H9 (cell line): ENCODE measurements at places on chromosomes 2 and 18.

DNA sequence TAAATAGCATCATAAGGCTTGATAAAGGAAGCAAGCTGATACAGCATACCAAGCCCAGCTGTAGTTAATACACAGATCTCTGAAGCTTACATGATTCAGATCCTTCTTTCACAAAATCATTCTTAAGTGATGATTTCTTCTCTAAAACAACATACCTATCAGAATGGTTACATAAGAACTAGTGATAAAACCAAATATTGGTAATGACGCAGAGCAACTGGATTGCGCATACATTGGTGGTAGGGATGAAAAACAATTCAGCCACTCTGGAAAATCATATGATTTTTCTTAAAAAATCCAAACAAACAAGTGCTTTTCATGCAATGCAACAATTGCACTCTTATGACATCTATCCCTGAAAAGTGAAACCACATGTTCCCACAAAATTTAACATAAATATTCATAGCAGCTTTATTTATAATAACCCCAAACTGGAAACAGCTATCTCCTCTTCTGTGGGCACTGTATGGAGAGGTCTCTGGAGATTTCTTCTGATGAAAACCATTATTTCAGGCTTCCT, 153.6 kb upstream of the DSEL start:
- no peaks in the 10 kb centered on the region for H3K36me3 ChIP-seq
- peaks cover 7% of the 10 kb centered on the region; the same call in 1 of the 2 replicates for H3K4me1 ChIP-seq
- no peak overlapping the region for H3K27ac ChIP-seq
- DNase-seq: no peak
- H3K27me3 ChIP-seq: no peaks in the 10 kb centered on the region
- no peak overlapping the region for H3K4me3 ChIP-seq

GRCh38 chr2:30752811-30753210, 54.4 kb downstream of the CAPN13 start:
- H3K27me3 ChIP-seq: no peaks in the 10 kb centered on the region
- H3K36me3 ChIP-seq: no peaks in the 10 kb centered on the region; the same call in 2 of the 3 replicates
- no peak for DNase-seq
- H3K4me1 ChIP-seq: no peaks in the 10 kb centered on the region

DNA sequence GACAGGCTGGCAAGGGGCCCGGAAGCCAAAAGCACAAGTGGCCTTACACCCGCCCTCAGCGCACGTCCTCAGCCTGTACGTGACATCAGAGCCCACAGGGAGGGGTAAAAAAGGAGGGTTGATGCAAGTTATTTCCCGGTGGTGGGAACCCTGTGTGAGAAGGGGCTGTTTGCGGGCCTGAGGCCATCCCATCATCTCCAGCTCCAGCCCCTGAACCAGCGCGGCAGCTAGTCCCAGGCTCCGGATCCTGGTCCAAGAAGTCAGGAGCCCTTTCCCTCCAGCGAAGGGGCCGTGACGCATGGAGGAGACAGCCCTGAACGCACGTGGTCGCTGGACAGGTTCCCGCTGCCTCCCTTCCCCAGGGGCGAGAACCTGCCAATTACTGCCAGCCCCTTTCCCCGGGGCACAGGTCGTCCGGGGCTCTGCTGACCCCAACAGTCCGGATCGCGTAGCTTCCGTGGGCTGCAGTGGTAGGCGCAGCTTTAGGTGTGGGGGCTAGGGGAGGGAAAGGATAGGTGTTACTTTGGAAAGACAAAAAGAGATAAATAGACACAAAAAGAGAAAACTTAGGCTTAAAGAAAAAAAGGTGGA, 1.3 kb upstream of the LRP2 start:
- H3K27me3 ChIP-seq: peaks cover 34% of the 10 kb centered on the region; the same call in 1 of the 2 replicates
- H3K4me1 ChIP-seq: no peaks in the 10 kb centered on the region
- H3K36me3 ChIP-seq: no peaks in the 10 kb centered on the region

DNA sequence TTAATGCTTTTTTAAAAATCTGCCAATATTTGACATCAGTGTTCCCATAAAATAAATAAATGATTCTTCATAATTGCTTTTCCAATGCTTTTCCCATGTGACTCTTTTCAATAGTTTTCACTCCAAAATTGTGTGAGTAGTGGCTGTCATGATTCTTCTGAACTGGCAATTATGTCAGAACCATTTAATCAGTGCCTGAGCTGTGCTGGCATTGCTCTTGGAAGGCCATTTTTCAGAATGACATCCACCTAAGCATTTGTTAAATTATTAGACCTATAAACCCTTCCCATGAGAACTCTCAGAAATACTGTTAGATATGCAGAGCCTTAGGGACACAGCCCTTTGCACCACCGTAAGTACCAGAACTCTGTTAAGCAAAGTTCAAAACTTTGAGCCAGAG, 334.9 kb upstream of the RAB12 start:
- H3K4me3 ChIP-seq: no peak overlapping the region
- no peaks in the 10 kb centered on the region for H3K36me3 ChIP-seq
- H3K27ac ChIP-seq: no peak overlapping the region
- no peaks in the 10 kb centered on the region for H3K4me1 ChIP-seq

DNA sequence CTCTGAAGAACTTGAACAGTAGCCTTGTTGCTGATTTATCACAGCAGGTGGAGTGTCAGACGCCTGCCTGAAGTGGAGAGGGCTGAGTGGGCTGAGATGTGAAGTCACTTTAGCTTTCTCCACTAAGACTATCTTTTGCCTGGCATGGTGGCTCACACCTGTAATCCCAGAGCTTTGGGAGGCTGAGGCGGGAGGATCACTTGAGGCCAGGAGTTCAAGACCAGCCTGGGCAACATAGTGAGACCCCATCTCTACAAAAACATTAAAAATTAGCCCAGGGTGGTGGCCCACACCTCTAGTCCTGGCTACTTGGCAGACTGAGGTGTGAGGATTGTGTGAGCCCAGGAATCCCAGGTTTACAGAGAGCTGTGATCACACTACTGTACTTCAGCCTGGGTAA, 60.6 kb upstream of the TTC39C start:
- no peak overlapping the region for H3K4me3 ChIP-seq
- no peak overlapping the region for H3K27ac ChIP-seq
- no peaks in the 10 kb centered on the region for H3K36me3 ChIP-seq
- no peak for DNase-seq

- H3K4me1 ChIP-seq: no peaks in the 10 kb centered on the region
- H3K27ac ChIP-seq: no peak overlapping the region
- H3K27me3 ChIP-seq: no peaks in the 10 kb centered on the region
- DNase-seq: no peak
- H3K36me3 ChIP-seq: no peaks in the 10 kb centered on the region
Measured at GRCh38 chr18:7872569-7872968, 305.5 kb downstream of the PTPRM start.

- peak; percentile 33 for DNase-seq
- no peaks in the 10 kb centered on the region for H3K27me3 ChIP-seq
- no peak overlapping the region for H3K27ac ChIP-seq
- no peaks in the 10 kb centered on the region for H3K36me3 ChIP-seq
Measured at GRCh38 chr18:70920840-70921374, 632.1 kb downstream of the SOCS6 start.

- H3K27me3 ChIP-seq: no peaks in the 10 kb centered on the region
- no peak overlapping the region for H3K27ac ChIP-seq
- peaks cover 2% of the 10 kb centered on the region; the same call in 1 of the 2 replicates for H3K4me1 ChIP-seq
- no peak for DNase-seq
Measured at GRCh38 chr18:31274931-31275330, 43.0 kb upstream of the DSG1 start.

DNA sequence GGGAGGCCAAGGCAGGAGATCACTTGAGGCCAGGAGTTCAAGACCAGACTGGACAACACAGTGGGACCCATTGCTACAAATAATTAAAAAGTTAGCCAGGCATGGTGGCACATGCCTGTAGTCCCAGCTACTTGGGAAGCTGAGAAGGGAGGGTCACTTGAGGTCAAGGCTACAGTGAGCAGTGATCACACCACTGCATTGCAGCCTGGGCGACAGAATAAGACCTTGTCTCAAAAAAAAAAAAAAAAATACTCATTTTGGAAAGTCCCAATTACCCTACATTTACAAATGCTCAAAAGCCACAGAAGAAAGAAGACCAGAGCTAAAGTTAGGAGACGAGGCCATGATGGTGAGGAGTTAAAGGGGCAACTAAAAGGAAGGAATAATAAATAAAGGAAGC, 61.9 kb downstream of the COLEC12 start:
- no peaks in the 10 kb centered on the region for H3K27me3 ChIP-seq
- DNase-seq: no peak
- H3K27ac ChIP-seq: no peak overlapping the region
- H3K36me3 ChIP-seq: no peaks in the 10 kb centered on the region
- no peak overlapping the region for H3K4me3 ChIP-seq

GRCh38 chr18:34650121-34650545, 60.0 kb upstream of the DTNA start:
- H3K4me3 ChIP-seq: no peak overlapping the region
- H3K27me3 ChIP-seq: no peaks in the 10 kb centered on the region
- peaks cover 8% of the 10 kb centered on the region; the same call in 1 of the 2 replicates for H3K4me1 ChIP-seq

- no peaks in the 10 kb centered on the region for H3K36me3 ChIP-seq
- no peaks in the 10 kb centered on the region for H3K4me1 ChIP-seq
- no peak overlapping the region for H3K4me3 ChIP-seq
Measured at GRCh38 chr2:30753630-30754029, 53.6 kb downstream of the CAPN13 start.

- H3K36me3 ChIP-seq: peaks cover 6% of the 10 kb centered on the region
- no peaks in the 10 kb centered on the region for H3K27me3 ChIP-seq
- H3K4me1 ChIP-seq: no peaks in the 10 kb centered on the region
- DNase-seq: no peak
- H3K4me3 ChIP-seq: no peak overlapping the region
Measured at GRCh38 chr2:19120941-19121750, 237.3 kb downstream of the OSR1 start.

DNA sequence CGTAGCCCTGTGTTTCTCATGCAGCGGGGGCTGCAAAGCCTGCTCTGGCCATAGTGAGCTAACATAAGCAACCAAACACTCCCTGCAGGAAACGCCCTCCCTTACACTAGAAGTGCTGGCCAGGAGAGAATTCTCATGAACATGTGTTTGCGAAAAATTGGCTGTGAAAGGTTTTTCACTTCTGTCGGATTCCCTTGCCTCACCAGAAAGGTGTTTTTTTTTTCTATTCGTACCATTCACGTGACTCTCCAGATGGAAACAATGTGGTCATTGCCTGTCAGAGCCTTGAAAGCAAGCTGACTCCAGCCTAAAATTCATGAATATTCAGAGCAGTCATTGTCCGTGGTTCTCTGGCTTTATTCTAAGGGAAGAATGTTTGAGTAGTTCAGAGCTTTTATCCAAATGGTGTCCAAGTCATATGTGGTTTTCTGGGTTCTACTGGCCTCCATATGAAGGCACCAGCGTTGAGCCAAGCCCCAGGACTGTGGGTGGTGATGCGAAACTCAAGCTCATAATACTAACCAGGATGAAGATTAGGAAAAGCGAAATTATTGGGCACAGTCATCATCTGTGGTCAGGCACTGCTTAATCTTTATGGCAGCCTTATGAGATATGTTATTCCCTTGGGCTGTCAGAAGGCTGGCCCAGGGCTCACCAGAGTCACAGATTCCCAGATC, 236.4 kb downstream of the ALPK2 start:
- H3K4me3 ChIP-seq: no peak overlapping the region
- DNase-seq: peak; percentile 22
- H3K36me3 ChIP-seq: peaks cover 70% of the 10 kb centered on the region
- no peak overlapping the region for H3K27ac ChIP-seq

GRCh38 chr2:127588241-127588640, 52.8 kb downstream of the MYO7B start:
- H3K4me3 ChIP-seq: no peak overlapping the region
- H3K27ac ChIP-seq: no peak overlapping the region
- H3K36me3 ChIP-seq: no peaks in the 10 kb centered on the region

DNA sequence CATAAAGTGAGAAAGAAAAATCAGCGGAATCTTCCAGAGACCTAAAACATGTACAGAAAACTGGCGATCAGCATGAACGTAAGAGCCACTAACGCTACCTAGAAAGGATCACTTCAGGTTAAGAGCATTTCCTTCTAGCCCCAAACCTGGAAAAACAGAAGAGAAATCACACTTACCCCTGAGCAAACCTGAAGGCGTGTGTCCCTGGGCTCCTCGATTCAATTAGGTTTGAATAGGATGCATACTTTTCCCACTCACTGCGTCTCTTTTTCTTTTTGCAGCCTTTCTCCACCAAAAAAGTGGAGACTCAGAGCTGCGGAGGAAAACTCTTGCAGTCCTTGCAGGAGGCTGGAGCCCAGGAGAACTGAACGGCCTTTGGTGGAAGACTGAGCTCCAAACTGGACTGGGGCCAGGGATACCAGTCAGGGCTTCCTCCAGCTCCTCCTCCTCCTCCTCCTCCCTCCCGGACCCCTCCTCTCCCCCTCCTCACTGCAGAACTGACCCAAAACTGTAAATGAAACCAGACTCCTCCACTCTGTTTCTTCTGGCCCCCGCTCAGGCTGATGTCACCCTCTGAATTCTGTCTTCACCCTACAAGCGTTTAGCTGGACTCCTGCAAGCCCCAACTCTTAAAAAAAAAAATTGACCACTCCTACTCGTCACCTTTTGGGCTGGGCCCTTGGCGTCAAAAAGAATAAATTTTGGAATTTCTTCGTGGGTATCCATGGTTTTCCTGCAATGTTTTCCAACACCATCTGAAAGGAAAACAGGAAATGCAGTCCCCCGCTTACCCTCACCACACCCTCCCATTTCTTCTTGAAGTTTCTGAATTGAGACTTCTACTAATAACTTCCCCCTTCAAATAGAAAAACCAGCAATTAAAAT, at the start of gene COL6A3:
Gene COL6A3 (minus strand): TSS at position 388 of the 885 bp plus-strand sequence. CDS start 17,347 bp downstream, outside the sequence.
- H3K36me3 ChIP-seq: no peaks in the 10 kb centered on the region
- no peak for DNase-seq
- H3K4me1 ChIP-seq: no peaks in the 10 kb centered on the region
- H3K27me3 ChIP-seq: no peaks in the 10 kb centered on the region
- no peak within 1 kb of the TSS for H3K27ac ChIP-seq

DNA sequence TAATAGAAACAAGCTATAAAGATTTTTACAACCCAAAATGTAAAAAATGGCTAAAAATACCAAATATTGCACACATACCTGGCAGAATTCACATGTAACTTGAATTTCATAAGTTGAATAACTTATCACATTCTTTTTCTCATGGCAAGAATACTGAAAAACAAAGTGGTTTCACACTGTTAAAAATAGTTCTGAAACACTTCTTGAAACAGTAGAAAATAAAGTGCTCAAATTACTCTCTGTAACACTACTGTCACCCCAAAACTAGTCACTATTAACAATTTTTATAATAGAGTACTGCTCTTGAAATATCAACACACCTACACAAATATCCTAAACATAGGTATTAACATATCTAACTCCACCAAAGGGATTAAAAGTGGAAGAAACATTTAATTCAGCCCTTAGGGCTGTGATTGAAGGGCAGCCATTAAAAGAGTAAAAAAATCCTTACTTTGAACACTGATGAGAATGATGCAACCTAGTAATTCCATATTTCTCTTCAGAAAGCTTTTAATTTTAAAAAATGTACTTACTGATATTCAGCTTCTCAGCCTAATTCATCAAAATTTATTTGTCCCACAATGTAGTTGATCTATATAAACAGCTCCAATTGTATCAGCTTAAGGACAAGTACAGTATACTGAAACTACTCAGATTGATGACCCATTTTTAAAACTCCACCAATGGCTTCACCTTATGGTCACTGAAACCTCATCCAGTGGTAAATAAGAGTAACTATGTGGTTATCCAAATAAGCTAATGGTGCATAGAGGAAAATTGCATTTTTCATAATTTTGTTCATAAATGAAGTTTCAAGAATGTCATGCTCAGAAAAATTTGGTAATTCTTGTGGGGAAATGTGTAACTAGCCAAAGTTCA, 31.4 kb downstream of the ATF2 start:
- H3K36me3 ChIP-seq: peaks cover 45% of the 10 kb centered on the region
- peaks cover 2% of the 10 kb centered on the region; the same call in 1 of the 2 replicates for H3K4me1 ChIP-seq
- H3K27me3 ChIP-seq: no peaks in the 10 kb centered on the region
- no peak overlapping the region for H3K4me3 ChIP-seq
- no peak for DNase-seq
